ENCODE measurements at places on chromosomes 4 and X. TPM values are rescaled to one million over a fixed set of nuclear protein-coding genes. Genes with fewer than 3 reads are reported as not detected.

Gene ATP8A1
- 39.7 TPM for total RNA-seq

Gene RAB28
- total RNA-seq: 18.8 TPM

Gene SYP
- total RNA-seq: 1.0 TPM

Gene SHROOM3
- total RNA-seq: 21.4 TPM

Gene PAGE5
- total RNA-seq: not detected

Gene USP17L29
- not detected for total RNA-seq

Gene PTTG2
- 0.52 TPM for total RNA-seq

Gene SORBS2
- total RNA-seq: 14.1 TPM

Gene SPANXA2
- total RNA-seq: not detected

Gene HPGD
- total RNA-seq: 5.7 TPM

Gene IL9R
- not detected for total RNA-seq

Gene SFRP2
- 14.6 TPM for total RNA-seq

Gene FSTL5
- total RNA-seq: 2.6 TPM

Gene PAGE4
- total RNA-seq: not detected

Gene MAGEA9B
- not detected for total RNA-seq

Gene RRAGB
- 25.6 TPM for total RNA-seq

Gene SPACA5
- not detected for total RNA-seq
